Fibroblast of skin of left quadriceps (primary cell): ENCODE measurements at places on chromosomes 12 and 14.
A peak's percentile ranks its signal among the peaks of the same experiment; 100 is the strongest.

DNA sequence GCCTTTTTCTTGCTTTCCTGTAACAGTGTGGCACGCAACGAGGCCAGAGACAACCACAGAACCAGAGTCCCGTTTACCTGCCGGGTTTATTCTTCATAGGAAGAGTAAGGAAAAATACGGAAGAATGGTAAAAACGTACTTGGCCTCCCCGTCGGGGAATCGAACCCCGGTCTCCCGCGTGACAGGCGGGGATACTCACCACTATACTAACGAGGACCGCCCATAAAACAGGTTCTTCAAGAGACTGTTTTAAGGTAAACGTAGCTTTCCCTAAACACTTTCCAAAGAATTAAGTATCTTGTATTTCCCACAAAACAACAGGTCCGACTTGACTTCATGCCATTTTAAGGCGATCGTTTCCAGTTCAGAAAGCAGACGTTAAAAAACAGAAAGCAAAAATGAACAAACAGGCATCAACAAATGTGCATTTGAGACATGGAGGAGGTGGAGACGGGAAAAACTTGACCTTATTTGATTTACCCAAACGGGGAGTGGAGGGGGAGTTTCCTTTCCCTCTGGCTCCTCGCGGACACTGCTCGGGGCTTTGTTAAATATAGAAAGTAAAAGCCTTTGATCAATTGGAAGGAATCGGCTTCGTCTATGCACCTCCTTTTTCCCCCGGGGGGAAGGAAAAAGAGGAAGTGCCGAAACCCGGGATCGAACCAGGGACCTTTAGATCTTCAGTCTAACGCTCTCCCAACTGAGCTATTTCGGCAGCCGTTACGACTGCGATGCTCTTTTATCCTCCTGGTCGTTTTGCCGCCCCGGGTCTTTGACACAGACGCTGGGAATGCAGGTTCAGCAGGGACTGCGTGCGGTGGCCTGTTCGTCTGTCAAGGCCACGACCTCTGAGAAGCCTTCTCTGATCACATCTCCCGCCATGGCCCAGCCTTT is 13.0 kb upstream of the UBC start:
- DNase-seq, result peak; percentile 67

GRCh38 chr12:123336530-123336929 is 28.1 kb downstream of the SBNO1 start:
- DNase-seq, result no peak

DNA sequence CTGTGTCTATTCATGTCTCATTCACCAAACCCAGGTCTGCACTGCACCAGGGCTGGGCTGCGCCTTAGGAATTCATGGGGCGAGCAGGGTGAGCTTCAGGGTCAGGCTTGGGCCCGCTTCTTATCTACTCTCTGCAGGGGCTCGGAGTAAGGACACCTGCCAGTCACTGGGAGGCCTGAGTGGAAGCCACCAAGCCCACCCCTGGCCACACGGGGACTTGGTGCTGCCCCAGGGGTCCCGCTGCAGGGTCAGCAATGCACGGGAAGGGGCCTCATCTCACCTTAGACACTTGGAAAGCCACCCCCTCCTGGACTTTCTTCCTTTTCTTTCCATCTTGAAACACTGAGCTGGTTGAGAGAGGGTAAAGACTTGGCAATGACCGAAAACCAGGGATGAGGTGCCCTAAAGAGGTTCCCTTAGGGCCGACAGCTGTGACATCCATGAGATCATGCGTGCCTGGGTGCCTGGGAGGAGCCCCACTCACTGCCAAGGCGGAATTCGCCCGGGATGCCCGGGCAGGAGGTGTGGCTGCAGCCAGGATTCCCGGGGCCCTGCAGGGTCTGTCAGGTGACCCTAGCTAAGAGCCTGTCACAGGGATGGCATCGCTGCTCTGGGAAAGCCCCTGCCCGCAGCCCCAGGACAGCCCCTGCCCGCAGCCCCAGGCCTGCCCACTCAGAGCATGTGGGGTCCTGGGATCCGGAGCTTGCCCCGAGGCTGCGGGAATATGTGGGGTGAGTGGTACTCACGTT is 45.5 kb upstream of the EML1 start:
- no peak for DNase-seq

- no peak for DNase-seq
Measured at GRCh38 chr12:105677672-105678071, 347.2 kb downstream of the C12orf75 start.

DNA sequence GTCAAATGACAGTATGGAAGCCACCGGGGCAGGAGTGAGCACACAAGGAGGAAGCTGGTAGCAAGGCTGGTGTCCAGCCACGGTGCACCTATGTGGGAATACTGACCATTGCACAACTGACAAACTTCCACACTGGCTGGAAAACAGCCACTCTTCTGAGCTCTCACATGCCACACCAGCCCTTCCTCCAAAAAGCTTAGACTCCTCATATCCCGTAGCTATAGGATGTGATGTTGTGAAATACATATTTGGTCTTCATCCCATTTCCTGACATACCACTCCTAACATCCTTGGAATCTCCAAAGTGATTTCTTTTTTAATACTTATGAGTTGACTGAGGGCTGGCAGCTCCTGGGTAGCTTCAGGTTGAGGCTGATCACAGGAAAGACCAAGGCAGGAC is 103.6 kb downstream of the NTF3 start:
- peak; percentile 73 for DNase-seq

- no peak for DNase-seq
Measured at GRCh38 chr12:26126340-26127284, 1.8 kb upstream of the BHLHE41 start.

DNA sequence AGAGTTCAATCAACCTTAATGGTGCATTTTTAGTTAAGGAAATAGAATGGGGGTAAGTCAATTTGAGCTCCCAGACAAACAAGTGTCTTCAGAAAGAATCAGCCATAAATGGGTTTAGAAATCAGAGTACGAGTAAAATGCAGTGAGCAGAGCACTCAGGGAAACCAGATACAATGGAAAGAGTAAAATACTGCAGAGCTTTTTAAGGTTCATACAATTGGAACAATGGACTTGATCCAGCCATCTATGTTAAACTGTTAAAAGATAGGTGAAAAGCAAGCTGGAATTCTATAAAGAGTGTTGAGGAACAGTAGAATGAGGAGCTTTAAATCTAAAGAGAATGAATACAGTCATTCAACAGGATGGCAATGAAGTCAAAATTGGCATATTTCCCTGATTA is 23.8 kb upstream of the PCNX4 start:
- no peak for DNase-seq

GRCh38 chr12:32489070-32489469 is 89.7 kb downstream of the FGD4 start:
- DNase-seq, result no peak

- DNase-seq, result no peak
Measured at GRCh38 chr14:95686935-95687334, 709 bp downstream of the TCL1B start.

DNA sequence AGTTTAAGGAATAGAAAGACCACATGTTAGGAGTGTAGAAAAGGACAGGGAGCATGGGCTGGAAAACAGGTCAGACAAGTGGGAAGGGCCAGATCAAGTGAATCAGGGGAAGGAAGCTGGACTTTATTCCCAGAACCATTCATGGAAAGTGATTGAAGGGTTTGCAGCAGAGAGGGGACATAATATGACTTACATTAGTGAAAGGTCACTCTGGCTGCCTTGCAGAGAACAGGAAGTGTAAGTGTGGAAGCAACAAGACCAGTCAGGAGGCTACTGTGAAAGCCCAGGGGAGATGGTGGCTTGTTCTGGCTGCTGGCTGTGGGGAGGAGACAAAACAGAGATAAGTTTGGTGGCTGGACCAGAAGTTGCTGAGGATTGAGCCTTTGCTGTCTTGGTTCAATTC is 69.1 kb downstream of the VCPKMT start:
- DNase-seq, result no peak

- no peak for DNase-seq
Measured at GRCh38 chr14:21822109-21822508, 148.5 kb upstream of the OR4E1 start.

- DNase-seq, result no peak
Measured at GRCh38 chr12:51329742-51330141, 5.8 kb upstream of the BIN2 start.

- DNase-seq, result no peak
Measured at GRCh38 chr12:19125325-19125724, 4.2 kb upstream of the PLEKHA5 start.

GRCh38 chr12:124651516-124652273 is 84.3 kb upstream of the NCOR2 start:
- no peak for DNase-seq

DNA sequence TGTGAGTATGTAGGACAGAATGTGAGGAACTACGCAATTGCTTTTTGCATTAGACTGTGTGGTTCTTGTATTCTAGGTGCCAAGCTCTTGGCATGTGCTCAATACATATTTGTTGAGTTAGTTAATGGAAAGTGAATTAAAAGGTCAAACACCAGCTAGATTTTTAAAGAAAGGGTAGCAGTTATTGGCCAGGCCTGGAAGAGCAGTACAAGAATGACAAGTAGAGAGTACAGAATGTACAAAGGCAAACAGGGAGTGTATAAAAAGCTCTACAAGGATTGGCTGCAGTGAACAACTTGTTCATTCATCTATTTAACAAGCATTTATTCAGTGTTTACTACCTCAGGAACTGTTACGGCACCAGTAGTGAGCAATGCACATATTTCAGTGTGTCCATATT is 854.0 kb upstream of the SEL1L start:
- DNase-seq, result no peak

DNA sequence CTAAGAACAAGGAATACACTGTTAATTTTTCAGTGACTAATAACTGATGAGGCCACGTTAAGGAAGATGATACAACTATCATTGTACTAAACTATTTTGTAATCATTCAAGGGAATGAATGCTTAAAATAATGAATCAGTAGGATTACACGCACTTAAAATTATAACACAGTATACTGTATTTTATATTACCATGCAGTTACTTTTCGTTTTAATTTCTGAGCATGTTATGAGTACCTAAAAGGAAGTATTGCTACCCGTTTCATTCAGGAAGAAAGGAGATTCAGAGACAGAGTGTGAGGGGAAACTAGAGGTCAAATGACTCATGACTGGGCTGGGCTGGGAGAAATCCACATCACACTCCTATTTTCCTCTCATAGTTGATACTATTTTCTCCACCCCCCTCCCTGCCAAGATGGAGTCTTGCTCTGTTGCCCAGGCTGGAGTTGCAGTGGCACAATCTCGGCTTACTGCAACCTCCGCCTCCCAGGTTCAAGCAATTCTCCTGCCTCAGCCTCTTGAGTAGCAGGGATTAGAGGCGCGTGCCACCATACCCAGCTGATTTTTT is 202.0 kb downstream of the PPM1H start:
- no peak for DNase-seq

DNA sequence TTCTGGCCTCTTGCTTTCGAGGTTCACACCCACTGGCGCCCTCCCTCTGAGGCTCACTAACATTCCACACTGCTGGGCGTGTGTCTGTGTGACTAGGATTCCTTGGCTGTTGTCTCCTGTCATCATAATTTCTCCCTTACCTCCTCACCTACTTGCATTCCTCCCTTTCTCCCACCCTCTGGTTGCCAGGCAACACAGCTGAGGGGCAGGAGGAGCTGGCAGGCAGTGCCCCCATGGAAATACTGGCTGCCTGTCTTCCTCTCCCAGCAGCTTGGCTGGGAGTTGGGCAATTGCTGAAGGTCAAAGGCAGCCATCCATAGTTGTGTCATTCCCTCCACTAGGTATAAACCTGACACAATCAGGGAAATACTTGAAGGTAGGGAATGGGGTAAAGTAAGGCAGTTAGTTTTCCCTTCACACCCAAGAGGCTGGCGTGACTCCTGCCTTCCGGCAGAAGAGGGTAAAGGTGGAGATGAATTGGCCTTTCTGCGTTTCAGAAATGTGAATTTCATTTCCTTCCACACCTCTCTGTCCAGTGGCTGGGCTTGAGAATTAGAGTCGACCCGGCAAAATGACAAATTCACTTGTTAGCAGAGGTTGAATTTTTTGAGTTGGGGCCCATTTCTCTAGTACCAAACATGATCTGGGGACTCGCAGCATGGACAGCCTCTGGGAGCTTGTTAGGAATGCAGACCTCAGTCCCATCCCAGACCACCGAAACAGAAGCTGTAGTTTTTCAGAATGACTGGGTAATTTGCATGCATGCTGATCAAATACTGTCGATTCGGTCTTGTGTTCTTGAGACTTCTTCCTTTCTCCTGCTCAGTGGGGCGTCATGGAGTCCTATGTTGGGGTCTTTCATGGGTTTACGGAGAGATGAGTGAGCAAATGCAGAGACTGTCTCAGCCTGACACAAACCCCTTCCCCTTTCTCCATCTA is 24.3 kb upstream of the EMP1 start:
- no peak for DNase-seq

GRCh38 chr14:96164861-96165490 is 39.7 kb upstream of the BDKRB2 start:
- DNase-seq, result no peak

GRCh38 chr14:59819446-59820088 is 51.0 kb downstream of the RTN1 start:
- DNase-seq, result no peak

DNA sequence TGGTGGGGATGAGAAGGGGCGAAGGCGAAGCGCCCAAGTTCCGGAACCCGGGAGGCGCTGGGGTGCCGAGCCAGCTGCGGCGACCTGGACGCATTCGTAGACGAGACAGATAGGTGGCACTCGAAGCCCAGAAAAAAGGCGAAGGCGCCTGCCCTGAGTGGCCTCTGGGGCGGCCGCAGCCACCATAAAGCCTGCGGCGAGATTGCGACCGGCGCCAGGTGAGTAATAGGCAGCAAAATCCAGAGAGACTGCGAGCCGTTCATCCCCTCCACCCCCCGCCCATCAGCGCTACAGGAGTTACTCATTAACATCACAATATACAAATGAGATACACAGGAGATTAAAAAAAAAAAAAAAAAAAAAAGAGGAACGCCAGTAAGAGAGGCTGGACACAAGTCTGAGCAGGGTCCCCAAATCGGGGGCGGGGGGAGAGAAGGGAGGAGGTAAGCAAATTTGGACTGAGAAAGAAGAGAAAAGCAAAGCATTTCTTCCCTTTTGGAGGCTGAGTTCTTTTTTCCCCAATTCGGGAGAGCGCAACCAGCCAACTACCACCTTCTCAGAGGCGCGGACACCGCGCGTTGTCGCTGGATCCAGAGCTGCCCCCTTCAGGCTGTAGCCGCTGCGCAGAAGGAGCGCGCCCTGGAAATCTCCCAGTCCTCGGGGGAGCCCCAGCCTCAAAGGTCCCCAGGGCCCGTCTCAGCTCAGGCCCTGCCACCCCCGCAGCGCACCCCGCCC is 15.7 kb downstream of the TBX3 start:
- peak; percentile 55 for DNase-seq

GRCh38 chr14:46985529-46986380 is 334.2 kb upstream of the RPL10L start:
- no peak for DNase-seq

DNA sequence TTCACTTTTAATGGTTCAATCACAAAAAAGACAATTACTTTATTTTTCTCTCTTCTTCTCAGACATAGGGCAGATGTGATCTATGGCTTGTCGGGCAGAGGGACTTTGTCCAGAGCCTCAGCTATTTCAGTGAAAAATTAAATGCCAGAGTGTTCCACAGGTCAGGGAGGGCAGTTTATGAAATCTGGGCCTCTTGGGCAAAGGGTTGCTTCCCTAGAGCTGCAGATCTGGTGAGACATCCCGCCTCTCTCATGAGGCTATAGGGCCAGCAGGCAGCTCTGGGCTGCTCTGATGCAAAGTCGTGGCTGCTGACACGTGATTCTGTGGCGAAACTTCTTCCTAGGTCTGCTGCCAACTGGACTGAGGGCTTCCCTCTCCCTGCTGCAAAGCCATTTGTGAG is 6.0 kb downstream of the CLMN start:
- DNase-seq, result no peak
